ENCODE measurements at places on chromosomes 12 and 14.

GRCh38 chr14:105939810-105940508 is 413.6 kb downstream of the TMEM121 start:
- no peak for DNase-seq

DNA sequence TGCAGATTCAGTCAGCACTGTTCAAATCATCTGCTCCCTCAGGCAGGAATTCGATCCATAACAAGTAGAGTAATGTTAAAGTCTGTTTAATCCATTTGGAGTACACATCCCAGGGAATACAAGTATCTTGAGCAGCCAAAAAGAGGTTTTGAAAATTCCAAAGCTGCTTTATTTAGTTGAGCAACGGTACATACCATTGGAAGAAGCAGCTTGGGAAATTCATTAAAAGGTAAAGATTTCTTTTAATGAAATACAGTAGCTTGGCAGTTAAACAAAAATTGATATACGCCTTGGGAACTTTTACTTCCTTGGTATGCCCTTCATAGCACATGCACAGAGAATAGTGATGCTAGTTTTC is 153.8 kb downstream of the LRIG3 start:
- no peak for DNase-seq

GRCh38 chr12:119450771-119451170 is 116.2 kb downstream of the CCDC60 start:
- DNase-seq: no peak

- DNase-seq: peak; percentile 71
These were observed 73.1 kb upstream of the GPR68 start for GRCh38 chr14:91317381-91318308.

DNA sequence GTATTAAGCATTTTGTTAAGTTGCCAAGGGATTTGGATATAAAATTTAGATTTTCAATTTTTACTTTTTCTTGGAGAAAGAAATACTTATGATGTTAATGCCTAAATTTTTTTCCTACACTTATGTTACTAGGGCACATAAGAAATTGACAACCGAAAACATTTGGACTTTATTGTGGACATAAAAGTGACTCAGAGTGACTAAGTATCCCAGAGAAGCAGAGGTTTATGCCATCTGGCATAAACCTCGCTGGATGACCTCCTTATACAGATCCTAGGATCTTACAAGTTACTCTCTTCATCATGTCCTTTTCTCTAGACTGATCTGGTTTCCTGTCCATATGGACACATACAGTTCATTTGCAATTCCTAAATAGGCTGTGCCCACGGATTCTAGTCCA is 89.8 kb downstream of the RERG start:
- DNase-seq: no peak

DNA sequence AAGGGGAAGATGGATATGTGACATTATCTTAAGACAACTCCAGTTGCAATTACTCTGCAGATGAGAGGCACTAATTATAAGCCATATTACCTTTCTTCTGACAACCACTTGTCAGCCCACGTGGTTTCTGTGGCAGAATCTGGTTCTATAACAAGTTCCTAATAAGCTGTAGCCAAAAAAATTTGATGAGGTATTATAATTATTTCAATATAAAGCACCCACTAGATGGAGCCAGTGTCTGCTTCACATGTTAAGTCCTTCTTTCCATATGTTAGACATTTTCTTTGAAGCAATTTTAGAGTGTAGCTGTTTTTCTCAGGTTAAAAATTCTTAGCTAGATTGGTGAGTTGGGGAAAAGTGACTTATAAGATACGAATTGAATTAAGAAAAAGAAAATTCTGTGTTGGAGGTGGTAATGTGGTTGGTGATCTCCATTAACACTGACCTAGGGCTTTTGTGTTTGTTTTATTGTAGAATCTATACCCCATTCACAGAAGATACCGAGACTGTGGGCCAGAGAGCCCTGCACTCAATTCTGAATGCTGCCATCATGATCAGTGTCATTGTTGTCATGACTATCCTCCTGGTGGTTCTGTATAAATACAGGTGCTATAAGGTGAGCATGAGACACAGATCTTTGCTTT is 36.9 kb downstream of the PSEN1 start:
- no peak for DNase-seq

- no peak for DNase-seq
These were observed 27.3 kb upstream of the CHPT1 start for GRCh38 chr12:101670007-101670671.

DNA sequence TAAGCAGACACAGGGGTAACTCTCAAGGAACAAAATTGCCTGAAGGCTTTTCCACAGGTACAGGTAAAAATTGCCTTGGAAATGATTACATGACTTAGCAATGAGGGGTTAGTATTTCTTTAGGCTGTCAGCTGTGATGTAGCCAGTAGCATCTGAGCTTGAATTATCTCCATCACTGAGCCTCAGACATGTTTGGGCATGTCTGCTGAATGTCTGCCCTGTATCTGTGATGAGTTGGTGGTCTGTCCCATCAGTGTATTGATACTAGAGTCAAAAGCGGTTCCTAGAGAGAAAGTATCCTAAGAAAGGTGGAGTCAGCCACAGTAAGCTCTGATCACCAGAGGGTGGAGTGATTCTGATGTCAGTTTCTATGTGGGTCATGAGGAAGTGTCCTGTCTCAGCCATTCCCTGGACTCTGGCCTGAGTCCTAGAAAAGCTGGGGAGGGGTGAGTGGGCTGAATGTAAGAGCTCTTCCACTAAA is 16.3 kb downstream of the AKAP6 start:
- no peak for DNase-seq

DNA sequence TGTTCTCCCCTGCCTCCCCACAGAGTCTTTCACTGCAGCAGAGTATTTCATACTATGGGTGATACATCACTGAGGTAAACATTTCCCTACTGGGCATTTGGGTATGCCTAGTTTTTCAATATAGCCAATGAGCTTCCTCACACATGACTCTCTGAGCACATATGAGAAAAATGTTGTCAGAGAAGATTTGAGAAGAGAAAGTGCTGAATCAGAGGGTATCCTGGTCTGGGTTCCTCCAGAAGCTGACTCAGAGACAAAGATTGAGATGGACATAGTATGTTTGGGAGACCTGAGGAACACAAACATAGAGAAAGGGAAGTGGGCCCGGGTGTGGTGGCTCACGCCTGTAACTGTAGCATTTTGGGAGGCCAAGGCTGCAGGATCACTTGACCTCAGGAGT is 12.6 kb downstream of the SLC8B1 start:
- DNase-seq: no peak

DNA sequence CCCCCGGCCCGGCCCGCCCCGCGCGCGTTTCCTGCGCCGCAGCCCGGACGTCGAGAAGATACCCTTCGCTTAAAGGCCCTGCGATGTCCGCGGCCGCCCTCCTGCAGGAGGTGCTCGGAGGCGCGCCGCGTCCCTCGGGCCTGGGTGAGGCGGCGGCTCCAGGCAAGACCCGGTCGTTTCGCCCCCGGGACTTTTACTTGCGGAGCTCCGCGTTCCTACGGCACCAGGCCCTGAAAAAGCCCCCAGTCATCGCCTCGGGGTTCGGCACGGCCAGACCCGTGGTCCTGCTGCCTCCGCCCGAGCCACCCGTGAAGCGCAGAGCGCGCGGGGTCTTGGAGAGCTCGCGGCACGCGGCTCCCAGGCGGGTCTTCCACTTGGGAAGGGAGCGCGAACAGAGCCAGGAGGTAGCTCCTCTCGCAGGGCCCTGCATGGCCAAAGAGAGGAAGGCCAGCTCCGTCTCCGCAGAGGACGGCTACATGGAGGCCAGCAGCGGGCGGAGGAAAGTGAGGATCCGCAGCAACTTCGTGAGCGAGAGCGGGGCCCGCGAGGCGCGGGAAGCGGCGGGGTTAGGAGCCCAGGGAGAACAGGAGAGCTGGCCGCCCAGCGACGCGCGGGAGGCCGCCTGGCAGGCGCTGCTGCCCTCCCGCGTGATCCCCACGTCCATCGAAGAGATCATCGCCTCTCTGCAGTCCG is 26.9 kb downstream of the TTC6 start:
- no peak for DNase-seq

- no peak for DNase-seq
These were observed 3.6 kb upstream of the TMED2 start for GRCh38 chr12:123580772-123581171.

DNA sequence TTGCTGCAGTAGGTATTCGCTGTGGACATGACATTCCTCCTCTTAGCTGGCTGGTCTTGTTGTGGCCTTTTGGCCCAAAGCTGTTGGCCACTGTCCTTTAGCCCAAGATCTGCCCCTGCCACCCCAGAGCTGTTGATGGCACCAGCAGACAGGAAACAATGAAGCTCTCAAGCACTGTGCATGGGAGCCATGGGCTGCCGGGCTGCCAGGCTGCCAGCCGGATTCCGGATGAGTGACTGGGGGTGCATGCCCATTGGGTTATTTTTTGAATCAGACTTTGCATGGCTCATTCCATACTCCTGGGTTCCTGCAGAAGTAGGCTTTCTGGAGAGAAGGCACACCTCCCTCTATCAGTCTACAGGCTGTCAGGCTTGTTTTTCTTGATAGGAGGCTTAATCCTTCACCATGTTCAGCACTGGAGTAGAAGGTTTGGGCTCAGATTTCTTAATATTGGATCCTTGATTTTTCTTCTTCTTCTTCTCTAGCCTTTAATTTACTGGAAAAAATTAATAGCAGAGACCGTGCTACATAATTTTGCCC is 32.4 kb downstream of the MAX start:
- no peak for DNase-seq

GRCh38 chr12:74066476-74066875 is 471.2 kb upstream of the ATXN7L3B start:
- no peak for DNase-seq

GRCh38 chr14:23829736-23830471 is 123.7 kb upstream of the DHRS4 start:
- no peak for DNase-seq

- DNase-seq: no peak
These were observed 26.0 kb upstream of the VPS37B start for GRCh38 chr12:122921917-122922316.

- DNase-seq: peak; percentile 9
These were observed 33.6 kb upstream of the HNF1A start for GRCh38 chr12:120944645-120945217.

DNA sequence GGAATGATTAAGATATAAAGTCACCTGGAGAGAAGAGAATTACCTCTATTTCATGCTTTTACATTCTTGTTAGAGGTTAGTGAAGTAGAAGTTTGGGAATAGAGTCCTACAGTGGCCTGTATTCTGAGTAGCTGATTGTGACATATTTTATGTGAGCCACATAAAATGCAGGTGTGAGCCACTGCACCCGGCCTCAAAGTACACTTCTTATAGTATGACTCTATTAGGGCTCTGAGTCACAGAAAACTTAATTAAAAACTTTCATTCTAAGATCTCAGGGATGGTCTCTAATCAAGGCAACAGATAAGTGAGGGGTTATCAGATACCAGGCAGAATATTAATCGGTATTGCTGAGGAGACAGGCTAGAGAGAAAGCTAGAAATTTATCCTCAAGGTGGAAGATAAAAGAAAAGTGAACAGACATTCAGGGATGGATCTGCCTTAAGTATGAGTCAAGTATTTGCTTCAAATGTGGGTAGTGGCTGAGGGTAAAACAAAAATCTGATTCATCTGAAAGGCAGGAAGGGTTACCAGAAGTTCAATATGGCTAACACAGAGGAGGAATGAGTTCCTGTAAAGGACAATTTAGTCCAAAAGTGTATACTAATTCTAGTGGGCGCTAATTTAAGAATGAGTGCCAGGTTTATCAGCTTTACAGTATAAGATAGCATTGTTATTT is 5.5 kb upstream of the G2E3 start:
- DNase-seq: no peak

DNA sequence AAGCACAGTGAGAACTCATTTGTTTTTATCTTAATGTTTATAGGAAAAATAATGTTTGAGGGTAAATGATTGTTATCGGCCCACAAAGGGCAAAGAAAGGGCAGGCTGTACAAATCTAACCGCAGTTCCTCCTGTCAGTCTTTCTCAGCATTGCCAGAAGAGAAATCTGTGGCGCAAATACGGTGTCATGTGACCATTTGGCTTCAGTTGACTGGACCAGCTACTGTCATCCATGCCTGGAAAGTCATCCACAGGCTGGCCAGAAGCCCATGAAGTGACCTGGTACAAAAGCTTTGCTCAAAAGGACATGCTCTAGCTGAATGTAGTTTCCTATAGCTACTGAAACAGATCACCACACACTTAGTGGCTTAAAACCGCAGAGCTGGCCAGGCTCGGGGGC is 43.6 kb downstream of the HCAR2 start:
- no peak for DNase-seq

DNA sequence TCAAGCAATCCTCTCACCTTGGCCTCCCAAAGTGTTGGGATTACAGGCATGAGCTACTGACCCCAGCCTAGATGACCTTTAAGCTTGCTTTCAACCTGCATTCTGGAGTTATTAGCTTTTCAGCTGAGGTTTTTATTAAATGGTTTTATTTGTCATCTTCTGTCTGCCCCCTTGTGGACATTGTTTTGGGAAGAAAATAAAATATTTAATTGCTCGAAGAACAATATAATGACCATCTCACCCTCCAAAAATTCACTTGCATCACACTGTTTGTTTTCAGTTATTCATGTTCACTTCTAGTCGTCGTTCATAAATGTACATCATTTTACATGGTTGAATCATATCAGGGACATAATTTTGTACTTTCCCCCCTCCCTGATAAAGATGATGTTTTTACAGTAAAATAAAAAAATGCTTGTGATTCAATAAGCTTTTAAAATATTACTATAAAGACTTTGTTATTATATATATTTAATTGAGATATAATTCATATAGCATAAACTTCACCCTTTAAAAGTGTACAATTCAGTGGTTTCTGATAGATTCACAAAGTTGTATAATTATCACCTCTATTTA is 10.1 kb upstream of the SPATS2 start:
- no peak for DNase-seq

DNA sequence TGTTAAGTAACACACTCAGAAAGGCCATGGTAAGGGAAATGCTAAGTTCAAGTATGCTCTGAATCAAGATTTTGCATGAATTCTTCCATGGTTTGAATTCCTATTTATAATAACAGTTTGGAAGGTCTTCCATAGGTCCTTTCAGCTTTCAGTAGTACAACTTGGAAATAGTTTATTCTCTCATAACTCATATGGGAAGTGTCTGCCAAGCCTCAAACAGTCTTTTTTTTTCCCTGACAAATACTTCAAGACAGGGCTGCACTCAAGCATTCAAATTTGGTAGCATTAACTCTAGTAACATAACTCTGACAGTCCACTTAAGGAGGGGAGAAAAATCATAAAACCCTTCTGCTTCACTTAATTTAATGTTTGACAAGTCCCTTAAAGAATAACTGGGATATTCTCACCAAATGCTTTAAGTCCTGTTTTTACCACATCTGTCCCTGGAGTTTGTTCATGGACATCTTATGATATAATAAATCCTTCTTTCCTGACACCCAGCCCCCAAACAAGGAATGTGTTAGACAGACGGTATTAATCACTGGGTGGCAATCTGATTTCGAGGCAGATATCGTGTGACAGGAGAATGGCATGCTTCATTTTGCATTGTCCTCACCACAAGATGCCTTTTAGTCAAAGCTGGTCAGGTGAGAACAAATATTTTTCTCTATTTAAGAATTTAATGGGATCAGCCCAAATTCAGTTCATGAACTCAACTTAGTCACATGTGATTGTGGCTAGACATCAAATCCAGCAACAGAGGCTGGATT is 165.7 kb downstream of the BMP4 start:
- DNase-seq: no peak

GRCh38 chr12:31325524-31325875 is 450 bp downstream of the SINHCAF start:
- no peak for DNase-seq

GRCh38 chr12:79547735-79548609 is 142.8 kb downstream of the PAWR start:
- DNase-seq: no peak

Data from effector memory CD4-positive, alpha-beta T cell (primary cell).